ENCODE measurements at places on chromosomes 1 and 21.
A peak's percentile ranks its signal among the peaks of the same experiment; 100 is the strongest.

DNA sequence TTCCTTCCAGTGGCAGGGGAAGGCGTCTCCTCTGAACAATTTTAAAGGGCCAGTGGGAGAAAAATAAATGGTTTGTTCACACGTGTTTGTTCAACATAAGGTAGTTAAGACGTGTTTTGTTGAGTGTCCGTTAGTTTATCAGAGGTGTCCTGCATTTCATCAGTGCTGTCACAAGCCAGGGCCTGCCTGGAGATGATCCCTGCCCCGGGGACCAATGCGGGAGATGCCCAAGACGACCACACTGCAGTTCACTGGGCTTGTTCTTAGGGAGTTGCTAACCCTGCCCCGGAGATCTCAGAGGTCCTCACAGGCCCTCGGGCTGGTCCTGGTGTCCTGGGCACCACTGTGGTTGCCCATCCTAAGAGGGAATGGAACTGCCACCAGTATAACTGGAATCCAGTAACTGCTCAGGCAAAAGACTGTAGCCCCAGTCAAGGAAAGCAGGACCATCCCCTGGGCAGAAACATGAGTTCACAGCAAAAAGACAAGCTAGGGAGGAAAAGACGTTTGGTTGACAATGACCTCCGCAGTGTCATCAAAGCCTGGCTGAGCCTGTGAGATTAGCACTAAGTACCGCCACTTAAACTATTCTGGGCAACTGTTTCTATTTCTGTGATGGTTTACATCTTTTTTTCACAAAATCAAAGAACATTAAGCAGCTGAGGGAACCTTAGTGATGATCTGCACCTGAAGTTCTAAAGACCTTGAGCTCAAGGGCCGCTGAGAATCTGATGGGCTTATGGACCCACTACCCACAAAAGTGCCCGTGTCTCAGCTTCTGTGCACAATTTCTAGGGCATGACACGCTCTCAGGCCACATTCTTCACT lies 44.9 kb upstream of the LIN9 start:
- no peak for DNase-seq

DNA sequence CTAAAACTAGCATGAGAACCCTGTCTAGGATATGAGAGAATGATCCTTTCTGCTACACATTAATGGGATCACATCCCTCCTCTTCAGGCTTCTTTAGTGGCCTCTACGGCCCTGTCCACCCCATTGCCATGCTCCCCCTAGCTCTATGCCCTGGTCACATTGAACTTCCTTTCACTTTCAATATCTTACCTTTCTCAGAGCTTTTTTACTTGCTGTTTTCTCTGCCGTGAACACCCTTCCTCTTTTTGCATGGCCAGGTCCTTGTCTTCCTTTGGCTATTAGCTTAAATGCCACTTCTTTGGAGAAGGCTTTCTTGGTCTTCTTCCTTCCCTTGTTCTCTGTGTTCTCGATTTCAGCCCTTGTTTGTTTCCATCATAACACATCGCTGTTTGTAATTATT lies 97.4 kb downstream of the GIPC2 start:
- no peak for DNase-seq

GRCh38 chr1:93977598-93977945 lies 68.3 kb upstream of the GCLM start:
- no peak for DNase-seq

DNA sequence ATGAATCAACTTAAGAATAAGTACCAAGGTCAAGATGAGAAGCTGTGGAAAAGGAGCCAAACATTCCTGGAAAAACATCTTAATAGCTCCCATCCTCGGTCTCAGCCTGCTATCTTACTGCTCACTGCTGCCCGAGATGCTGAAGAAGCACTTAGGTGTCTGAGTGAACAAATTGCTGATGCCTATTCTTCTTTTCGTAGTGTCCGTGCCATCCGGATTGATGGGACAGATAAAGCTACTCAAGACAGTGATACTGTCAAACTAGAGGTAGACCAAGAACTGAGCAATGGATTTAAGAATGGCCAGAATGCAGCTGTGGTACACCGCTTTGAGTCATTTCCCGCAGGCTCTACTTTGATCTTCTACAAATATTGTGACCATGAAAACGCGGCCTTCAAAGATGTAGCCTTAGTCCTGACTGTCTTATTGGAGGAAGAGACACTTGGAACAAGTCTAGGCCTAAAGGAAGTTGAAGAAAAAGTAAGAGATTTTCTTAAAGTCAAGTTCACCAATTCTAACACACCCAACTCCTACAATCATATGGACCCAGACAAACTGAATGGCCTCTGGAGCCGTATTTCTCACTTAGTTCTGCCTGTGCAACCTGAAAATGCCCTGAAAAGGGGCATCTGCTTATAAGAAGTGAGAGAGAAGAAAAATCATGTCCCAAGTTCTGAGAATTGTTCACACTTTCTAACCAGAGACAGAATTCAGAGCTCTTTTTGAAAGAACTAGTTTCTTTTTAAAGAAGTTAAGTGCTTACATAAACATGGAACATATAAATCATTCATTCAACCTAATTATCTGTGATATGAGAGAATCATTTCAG lies 35.7 kb downstream of the TOR1AIP1 start:
- no peak for DNase-seq

GRCh38 chr1:153698923-153699714 lies 20.6 kb downstream of the NPR1 start:
- DNase-seq = no peak

- DNase-seq = peak; percentile 18
Observed at GRCh38 chr1:24351918-24352627, 32.9 kb downstream of the GRHL3 start.

- no peak for DNase-seq
Observed at GRCh38 chr1:94296018-94296417, 58.6 kb upstream of the ARHGAP29 start.

GRCh38 chr1:173937062-173937461 lies 19.9 kb upstream of the SERPINC1 start:
- no peak for DNase-seq

GRCh38 chr1:214164173-214164572 lies 116.8 kb upstream of the SMYD2 start:
- no peak for DNase-seq

DNA sequence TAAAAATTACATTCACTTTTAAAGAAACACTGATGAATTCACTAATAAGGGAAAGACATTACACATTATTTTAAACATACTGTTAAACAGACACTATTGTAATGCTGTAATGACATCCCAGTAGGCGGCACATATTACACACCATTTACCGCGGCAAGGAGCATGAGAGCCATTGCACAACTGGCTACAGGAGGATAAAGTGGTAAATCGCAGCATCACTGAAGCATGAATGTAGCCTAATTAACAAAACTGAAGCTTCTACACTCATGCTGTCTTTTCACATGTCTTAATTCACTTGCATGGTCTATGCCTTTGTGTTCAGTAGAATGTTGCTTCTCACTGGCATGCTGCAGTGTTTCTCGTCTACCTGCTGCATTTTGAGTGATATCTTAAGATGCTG lies 1046.0 kb downstream of the MRPL39 start:
- no peak for DNase-seq

- DNase-seq = no peak
Observed at GRCh38 chr1:185400052-185400451, 83.0 kb upstream of the IVNS1ABP start.

GRCh38 chr1:211541720-211542477 lies 37.1 kb downstream of the SLC30A1 start:
- DNase-seq = no peak

- no peak for DNase-seq
Observed at GRCh38 chr1:22786719-22787489, 76.3 kb downstream of the EPHB2 start.

- DNase-seq = no peak
Observed at GRCh38 chr1:232472485-232473041, 157.4 kb downstream of the SIPA1L2 start.

- DNase-seq = no peak
Observed at GRCh38 chr1:172671591-172671990, 12.7 kb downstream of the FASLG start.

- DNase-seq = no peak
Observed at GRCh38 chr21:26025536-26026512, 144.7 kb downstream of the APP start.

GRCh38 chr1:159843459-159843858 lies 16.8 kb downstream of the SLAMF8 start:
- DNase-seq = no peak

- DNase-seq = no peak
Observed at GRCh38 chr21:20270365-20271055, 727.7 kb upstream of the NCAM2 start.

GRCh38 chr1:208074353-208074752 lies 163.4 kb upstream of the CD34 start:
- DNase-seq = no peak

GRCh38 chr1:193355626-193356025 lies 169.2 kb upstream of the B3GALT2 start:
- no peak for DNase-seq

- no peak for DNase-seq
Observed at GRCh38 chr1:225445639-225446594, 18.1 kb upstream of the LBR start.

- DNase-seq = no peak
Observed at GRCh38 chr1:229028544-229028943, 242.4 kb upstream of the RAB4A start.

GRCh38 chr1:26574719-26575251 lies 45.2 kb downstream of the RPS6KA1 start:
- DNase-seq = no peak

- DNase-seq = no peak
Observed at GRCh38 chr1:212070720-212071302, 35.3 kb downstream of the DTL start.

- peak; percentile 47 for DNase-seq
Observed at GRCh38 chr21:42218836-42219605, at the start of gene ABCG1. Gene ABCG1 (plus strand): TSS chr21:42219140. CDS start chr21:42219263, 123 bp downstream.

DNA sequence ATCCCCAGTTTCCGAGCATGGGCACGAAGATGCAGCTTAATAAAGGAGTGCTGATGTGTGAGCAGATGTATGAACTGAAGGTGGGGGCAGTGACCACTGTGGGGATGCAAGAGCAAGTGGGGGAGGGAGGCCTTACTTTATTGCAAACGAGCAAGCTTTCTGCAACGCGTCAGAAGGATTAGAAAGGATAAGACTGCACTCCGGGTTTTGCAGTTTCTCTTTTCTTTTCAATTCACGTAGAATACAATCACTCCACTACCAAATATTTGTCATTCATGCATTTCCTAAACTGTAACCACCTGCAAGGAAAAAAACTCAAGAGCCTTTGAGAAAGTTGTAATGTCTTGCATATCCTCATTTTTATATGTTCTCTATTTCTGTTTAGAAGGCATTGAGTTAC lies 4.3 kb upstream of the OR2C3 start:
- no peak for DNase-seq

- DNase-seq = no peak
Observed at GRCh38 chr21:43803558-43804300, 14.4 kb downstream of the RRP1 start.

DNA sequence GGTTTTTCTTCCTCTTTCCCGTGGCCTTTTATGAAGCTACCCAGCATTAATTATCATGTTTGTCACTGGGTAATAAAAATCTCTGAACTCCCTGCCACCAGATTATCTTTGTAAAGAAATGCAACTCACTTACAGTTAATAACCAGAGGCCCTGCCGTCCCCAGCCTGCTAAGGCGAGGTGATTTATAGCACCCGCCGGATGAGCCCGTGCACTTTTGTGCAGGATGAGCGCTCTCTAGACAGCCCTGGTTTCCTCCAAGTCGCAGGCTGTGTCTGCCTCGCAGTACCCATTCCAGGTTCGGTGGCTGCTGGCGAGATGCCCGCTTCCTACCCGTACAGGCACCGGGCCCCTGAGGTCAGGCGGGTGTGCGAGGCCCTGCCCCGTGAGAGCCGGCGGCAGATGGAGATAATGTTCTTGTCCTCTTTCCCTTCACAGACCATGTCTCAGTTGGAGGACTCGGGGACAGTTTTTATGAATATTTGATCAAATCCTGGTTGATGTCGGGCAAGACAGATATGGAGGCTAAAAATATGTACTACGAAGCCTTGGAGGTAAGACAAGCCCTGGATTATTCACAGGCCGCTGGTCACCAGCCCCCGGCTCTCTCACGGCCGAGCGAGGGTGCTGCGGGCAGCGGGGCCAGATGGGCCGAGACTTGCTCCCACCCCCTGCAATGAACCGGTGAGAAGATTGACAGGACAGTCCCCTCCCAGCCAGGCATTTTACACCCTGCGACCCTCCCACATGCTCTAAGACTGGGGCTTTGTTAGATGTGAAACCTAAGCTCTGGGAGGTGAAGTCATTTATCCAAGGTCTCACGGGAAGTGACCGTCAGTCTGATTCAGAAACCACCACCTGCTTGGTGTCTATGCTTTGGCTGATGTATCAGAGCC lies 28.5 kb upstream of the SELENON start:
- no peak for DNase-seq

GRCh38 chr1:27596261-27596660 lies 7.7 kb downstream of the AHDC1 start:
- DNase-seq = no peak

DNA sequence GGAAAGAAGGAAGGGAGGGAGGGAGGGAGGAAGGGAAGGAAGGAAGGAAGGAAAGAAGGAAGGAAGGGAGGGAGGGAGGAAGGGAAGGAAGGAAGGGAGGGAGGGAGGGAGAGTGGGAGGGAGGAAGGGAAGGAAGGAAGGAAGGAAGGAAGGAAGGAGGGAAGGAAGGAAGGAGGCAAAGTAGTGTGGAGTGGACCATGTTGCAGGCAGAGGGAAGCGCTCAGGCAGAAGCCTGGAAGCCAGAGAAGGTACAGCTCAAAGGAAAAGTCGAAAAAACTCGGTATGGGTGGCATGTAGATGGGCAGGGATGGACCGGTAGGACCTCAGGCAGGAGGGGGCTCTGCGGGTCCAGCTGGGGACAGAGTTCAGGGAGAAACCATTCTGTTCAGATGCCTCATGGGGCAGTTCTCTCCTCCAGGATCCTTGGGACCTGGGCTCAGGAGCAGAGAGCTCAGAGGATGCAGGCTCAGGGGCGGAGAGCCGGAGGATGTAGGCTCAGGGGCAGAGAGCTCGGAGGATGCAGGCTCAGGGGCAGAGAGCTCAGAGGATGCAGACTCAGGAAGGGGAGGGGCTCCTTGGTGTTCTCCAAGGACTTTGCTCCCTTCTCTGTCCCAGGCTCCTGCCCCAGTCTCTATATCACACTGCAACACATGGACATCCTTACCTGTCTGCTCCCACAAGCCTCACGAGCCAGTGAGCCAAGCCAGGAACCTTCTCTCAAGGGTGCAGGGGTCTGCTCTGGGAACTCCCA lies 13.6 kb upstream of the PADI3 start:
- DNase-seq = no peak

- no peak for DNase-seq
Observed at GRCh38 chr1:87717157-87717670, 388.5 kb downstream of the LMO4 start.

- no peak for DNase-seq
Observed at GRCh38 chr1:53270107-53270506, 31.8 kb upstream of the MAGOH start.

GRCh38 chr1:95396557-95396956 lies 162.5 kb downstream of the RWDD3 start:
- no peak for DNase-seq

- DNase-seq = no peak
Observed at GRCh38 chr1:109863667-109864046, 47.0 kb upstream of the CSF1 start.

- DNase-seq = no peak
Observed at GRCh38 chr1:233025157-233025556, 74.7 kb downstream of the NTPCR start.

GRCh38 chr1:193609592-193609991 lies 423.2 kb upstream of the B3GALT2 start:
- no peak for DNase-seq

Data from activated naive CD4-positive, alpha-beta T cell (primary cell).